ENCODE measurements at places on chromosomes 1 and 21.

GRCh38 chr1:7562729-7563605 lies 208.1 kb upstream of the VAMP3 start:
- ATAC-seq = no peak

DNA sequence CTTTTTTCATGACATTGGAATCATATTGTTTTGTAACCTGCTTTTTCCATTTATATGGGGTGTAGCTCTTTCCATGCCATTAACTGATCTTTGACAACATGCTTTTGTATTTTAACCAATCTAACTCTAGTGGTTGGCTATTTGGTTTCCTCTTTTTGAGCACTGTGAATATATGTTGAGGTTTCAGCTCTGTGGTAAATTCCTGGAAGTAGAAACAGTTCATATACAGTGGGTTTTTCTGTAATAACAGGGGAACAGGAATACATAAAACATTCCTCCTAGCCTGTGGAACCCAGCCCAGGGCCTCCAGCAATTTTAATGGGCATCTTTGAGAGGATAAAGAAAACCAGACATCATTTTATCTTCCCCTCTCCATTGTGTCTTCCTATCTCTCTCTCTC lies 17.4 kb downstream of the AZIN2 start:
- ATAC-seq = no peak

DNA sequence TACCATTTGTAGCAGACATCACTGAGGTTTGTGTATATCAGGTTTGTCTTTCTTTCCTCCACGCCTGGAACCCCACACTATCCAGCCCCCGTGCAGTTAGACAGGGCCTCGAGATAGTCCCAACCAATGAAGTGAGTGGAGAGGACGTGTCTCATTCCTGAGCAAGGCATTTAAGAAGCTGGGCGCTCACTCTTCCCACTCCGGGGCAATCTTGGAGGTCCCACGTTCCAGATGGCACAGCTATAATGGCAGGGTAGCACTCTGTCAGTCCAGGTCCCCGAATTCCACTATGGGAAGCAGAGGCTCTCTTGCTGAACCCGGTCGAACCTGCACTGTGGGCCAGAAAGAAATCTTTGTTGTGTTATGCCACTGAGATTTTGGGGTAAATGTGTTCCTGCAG lies 57.3 kb upstream of the CSF3R start:
- ATAC-seq = no peak

DNA sequence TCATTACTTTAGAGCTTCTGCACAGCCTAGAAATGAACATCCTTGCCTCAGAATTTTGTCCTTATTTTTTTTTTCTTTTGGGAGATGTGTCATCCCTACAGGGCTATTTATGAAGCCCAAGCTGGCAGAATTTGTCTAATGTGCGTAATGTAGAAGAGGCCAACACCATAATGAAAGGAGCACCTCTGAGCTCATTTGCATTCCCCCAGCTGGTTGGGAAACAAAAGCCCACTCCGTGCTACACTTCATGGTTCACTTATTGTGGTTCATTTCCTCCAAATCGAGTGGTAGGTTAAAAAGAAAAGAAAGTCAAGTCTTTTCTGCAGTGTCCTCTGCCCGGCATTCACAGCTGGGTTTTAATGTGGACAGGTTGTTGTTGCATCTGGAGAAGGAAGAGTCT lies 73.5 kb downstream of the KAZN start:
- ATAC-seq = no peak

All from SK-N-SH treated with all-trans-retinoic acid at 6 μM for 48 hours (cell line).